IPS DF 19.7 (cell line): ENCODE measurements at places on chromosomes 3 and 15.

DNA sequence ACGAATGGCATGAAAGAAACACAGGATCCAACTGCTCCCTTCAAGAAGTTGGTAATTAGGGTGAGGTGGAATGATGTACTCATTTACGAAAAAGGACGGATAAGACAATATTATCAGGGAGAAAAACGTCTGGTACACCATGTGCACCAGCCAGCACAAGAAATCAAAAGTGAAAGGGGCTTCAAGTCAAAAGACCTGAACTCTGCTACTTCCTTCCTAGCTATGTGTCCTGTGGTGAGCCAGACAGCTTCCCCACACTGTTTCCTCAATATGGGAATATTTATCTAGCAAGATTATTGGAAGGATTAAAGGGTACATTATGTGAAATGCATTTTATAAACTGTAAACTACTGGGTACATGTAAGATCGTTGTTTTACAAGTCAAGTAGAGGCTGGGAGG is 33.9 kb downstream of the RAB27A start:
- DNase-seq: no peak

GRCh38 chr3:60154011-60154410 is 1097.2 kb downstream of the FHIT start:
- no peak for DNase-seq

- no peak for DNase-seq
Measured at GRCh38 chr3:152524198-152525140, 255.7 kb downstream of the MBNL1 start.

- no peak for DNase-seq
Measured at GRCh38 chr3:9700536-9700935, 3.1 kb upstream of the CPNE9 start.

GRCh38 chr3:143331350-143331749 is 211.8 kb downstream of the CHST2 start:
- no peak for DNase-seq

- DNase-seq: no peak
Measured at GRCh38 chr3:58299839-58300516, 6.1 kb upstream of the RPP14 start.
